ENCODE measurements at places on chromosomes 7 and 10.

GRCh38 chr7:41674505-41675023, 28.3 kb downstream of the INHBA start:
- no peak for DNase-seq

GRCh38 chr10:11235771-11236170, 218.1 kb downstream of the CELF2 start:
- no peak for DNase-seq

- DNase-seq = no peak
Observed at GRCh38 chr10:119775529-119775928, 49.7 kb downstream of the INPP5F start.

GRCh38 chr10:130799532-130799931, 512.0 kb downstream of the TCERG1L start:
- no peak for DNase-seq

DNA sequence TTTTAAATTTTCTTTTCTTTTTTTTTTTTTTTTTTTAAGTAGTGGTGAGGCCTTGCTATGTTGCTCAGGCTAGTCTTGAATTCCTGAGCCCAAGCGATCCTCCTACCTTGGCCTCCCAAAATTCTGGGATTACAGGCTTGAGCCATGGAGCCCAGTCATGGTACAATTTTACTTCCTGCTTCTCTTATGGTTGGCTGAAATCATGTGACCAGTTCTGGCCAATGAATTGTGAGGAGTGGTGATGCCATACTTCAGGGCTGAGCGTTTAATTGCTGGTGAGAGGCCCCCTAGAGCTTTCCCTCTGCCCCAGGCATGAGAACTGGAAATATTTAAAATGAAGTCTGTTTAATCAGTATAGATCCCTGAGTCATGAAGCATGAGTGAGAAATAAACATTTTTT, 22.2 kb upstream of the BAIAP2L1 start:
- no peak for DNase-seq

- no peak for DNase-seq
Observed at GRCh38 chr10:99329554-99330346, 594 bp downstream of the CNNM1 start.

DNA sequence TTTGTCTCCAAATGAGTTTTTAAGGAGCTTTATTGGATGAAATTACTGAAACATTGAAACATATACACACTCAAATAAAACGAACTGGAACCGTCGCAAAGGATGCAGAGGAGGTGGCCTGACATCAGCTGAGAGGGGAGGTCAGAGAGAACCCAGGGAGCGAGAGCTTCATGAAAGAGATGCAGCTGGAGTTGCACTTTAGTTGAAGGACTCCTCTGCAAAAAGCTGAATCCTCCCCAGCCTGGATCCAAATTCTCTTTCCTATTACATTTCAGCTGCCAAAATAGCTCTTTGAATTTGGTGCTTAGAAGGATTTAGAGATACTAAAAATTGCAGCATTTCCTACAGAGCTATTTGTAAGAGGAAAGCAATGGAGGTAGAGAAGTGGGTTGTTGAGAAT, 140.0 kb upstream of the DPP6 start:
- DNase-seq = no peak

GRCh38 chr7:133114519-133114918, 32.6 kb upstream of the CHCHD3 start:
- no peak for DNase-seq

All from gastrocnemius medialis (tissue), 4 donors.